CD4-positive, alpha-beta T cell treated with Interleukin-6 for 4 hours (primary cell): ENCODE measurements at places on chromosomes 4 and X.

GRCh38 chrX:50801135-50801534 is 12.9 kb downstream of the SHROOM4 start:
- DNase-seq, result no peak

DNA sequence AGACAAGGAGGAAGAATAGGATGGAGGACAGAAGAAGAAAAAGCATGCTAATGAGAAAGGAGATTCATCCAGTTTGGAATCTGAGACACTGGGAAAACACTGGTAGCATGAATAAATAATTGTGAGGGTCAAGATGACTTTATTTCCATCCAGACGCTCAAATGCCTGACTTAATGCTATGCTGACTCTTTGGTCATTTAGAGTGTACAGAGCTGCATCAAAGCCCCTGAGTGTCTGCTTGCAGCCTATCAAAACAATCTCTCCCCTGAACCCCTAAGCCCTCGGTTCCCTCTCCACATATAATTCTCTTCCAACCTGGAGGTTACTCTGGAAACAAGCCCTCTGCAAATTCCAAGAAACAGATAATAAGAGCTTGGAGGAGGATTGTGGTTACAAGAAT is 208.8 kb downstream of the MAGEB17 start:
- no peak for DNase-seq

GRCh38 chrX:77441033-77441432 is 6.2 kb upstream of the FGF16 start:
- no peak for DNase-seq

- peak; percentile 16 for DNase-seq
These were observed 19.7 kb upstream of the MTM1 start for GRCh38 chrX:150548684-150549083.
